A549 treated with ZK216348 at 1 μM for 4 hours (cell line): ENCODE measurements at places on chromosomes 6 and 20. TPM values are rescaled to one million over a fixed set of nuclear protein-coding genes. Genes with fewer than 3 reads are reported as not detected.

SLC22A2 gene
- total RNA-seq: 0.25 to 0.34 TPM in 2 of 5 replicates, not detected in the others

MOXD1 gene
- 1.5 to 2.1 TPM (median 2.0 TPM) in 5 replicates for total RNA-seq

FNDC1 gene
- 0.05 to 0.13 TPM (median 0.08 TPM) in 4 of 5 replicates, not detected in the other for total RNA-seq

CYP21A2 gene
- total RNA-seq: not detected in 5 replicates

SCUBE3 gene
- 0.05 to 0.08 TPM (median 0.07 TPM) in 5 replicates for total RNA-seq

FKBP1A gene
- total RNA-seq: 408 to 573 TPM (median 515 TPM) in 5 replicates

CD109 gene
- 25.3 to 58.2 TPM (median 50.4 TPM) in 5 replicates for total RNA-seq

CD40 gene
- total RNA-seq: 2.7 to 4.9 TPM (median 4.1 TPM) in 5 replicates

SLC2A10 gene
- total RNA-seq: not detected in 5 replicates

SPEF1 gene
- 1.0 to 2.4 TPM (median 1.8 TPM) in 5 replicates for total RNA-seq

TMEM74B gene
- total RNA-seq: 2.5 to 5.3 TPM (median 3.4 TPM) in 5 replicates

AKAP12 gene
- total RNA-seq: 123 to 215 TPM (median 187 TPM) in 5 replicates

TFAP2D gene
- not detected in 5 replicates for total RNA-seq

BMP7 gene
- 0.13 to 0.78 TPM (median 0.55 TPM) in 5 replicates for total RNA-seq

RBBP8NL gene
- 0.28 to 0.56 TPM (median 0.34 TPM) in 5 replicates for total RNA-seq

COX4I2 gene
- total RNA-seq: not detected in 5 replicates

GPLD1 gene
- 0.60 to 1.6 TPM (median 0.93 TPM) in 5 replicates for total RNA-seq

OR2B6 gene
- 0.15 to 0.62 TPM in 2 of 5 replicates, not detected in the others for total RNA-seq

LPIN3 gene
- total RNA-seq: 7.9 to 16.8 TPM (median 12.7 TPM) in 5 replicates

WFDC5 gene
- not detected in 5 replicates for total RNA-seq

CGA gene
- 0.16 to 0.25 TPM in 2 of 5 replicates, not detected in the others for total RNA-seq

ZC3H12D gene
- 0.09 to 0.23 TPM in 2 of 5 replicates, not detected in the others for total RNA-seq

EFCAB8 gene
- not detected in 5 replicates for total RNA-seq

ALDH5A1 gene
- 5.2 to 8.4 TPM (median 7.1 TPM) in 5 replicates for total RNA-seq

KCNK16 gene
- total RNA-seq: not detected in 5 replicates

EZR gene
- total RNA-seq: 324 to 388 TPM (median 375 TPM) in 5 replicates

RPRD1B gene
- 19.9 to 28.0 TPM (median 27.2 TPM) in 5 replicates for total RNA-seq

B3GAT2 gene
- 0.02 to 0.05 TPM in 2 of 5 replicates, not detected in the others for total RNA-seq

ITPR3 gene
- 25.9 to 56.8 TPM (median 47.0 TPM) in 5 replicates for total RNA-seq
